ENCODE measurements at places on chromosomes 6 and 20.
A peak's percentile ranks its signal among the peaks of the same experiment; 100 is the strongest.

DNA sequence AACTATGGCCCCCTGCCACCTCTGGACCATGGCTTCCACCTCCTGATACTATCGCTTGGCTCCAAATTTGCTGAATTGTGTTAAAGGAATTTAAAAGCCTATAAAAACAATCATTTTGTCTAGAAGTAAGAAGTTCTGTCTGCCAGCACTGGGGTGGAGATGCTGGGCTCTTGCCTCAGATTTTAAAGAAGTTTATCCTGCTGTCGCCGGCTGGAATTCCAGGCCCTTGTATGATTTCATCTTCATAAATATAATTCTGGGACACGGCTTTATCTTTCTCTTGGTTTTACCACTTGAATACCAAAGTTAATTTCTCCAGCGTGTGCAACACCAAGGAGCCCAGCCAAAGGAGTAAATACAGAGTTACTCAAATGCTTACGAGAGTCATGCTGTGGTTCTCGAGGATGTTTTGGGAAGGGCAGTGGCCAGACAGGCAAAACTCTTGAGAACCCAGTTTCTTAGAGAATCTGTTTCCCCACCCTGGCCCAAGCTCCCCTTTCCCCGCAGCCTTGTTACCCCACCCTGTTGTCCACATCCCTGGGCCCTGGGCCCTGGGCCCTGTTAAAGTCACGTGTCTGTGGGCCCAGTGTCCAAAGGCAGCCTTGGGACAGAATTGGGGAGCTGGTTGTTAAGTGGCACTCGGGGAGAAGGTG is 31.9 kb downstream of the C6orf89 start:
- peak; percentile 95 for DNase-seq

- DNase-seq, result no peak
Measured at GRCh38 chr6:108942556-108943492, 94.6 kb downstream of the ARMC2 start.

GRCh38 chr6:34729631-34730470 is 27.5 kb upstream of the SNRPC start:
- no peak for DNase-seq

GRCh38 chr6:4575714-4576113 is 200.5 kb upstream of the CDYL start:
- DNase-seq, result no peak

DNA sequence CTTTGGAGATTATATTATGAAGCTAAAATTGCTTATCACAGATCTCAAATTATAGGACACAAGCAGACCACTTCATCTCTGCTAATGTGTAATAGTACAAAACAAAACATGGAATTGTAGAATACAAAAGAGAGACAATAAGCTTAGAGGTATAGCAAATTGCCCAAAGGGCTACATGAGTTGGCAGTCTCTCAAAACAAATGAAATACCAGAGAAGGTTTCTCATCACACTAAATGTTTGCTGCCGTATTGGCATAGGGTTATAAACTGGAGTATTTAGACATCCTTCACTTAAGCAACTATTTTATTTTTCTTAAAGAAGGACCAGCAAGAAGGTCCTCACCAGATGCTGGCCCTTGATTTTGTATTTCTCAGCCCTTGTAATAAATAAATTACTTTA is 5.9 kb upstream of the EYA4 start:
- DNase-seq, result no peak

- peak; percentile 28 for DNase-seq
Measured at GRCh38 chr6:25389471-25389870, 110.3 kb downstream of the CARMIL1 start.

- DNase-seq, result no peak
Measured at GRCh38 chr6:3147914-3148757, 9.2 kb downstream of the TUBB2A start.

- no peak for DNase-seq
Measured at GRCh38 chr6:30743099-30744053, 889 bp upstream of the FLOT1 start.
